Inflammatory macrophage (primary cell): ENCODE measurements at places on chromosomes 5 and 9.

GRCh38 chr5:145237843-145238242, 597.3 kb downstream of the PRELID2 start:
- DNase-seq: no peak

DNA sequence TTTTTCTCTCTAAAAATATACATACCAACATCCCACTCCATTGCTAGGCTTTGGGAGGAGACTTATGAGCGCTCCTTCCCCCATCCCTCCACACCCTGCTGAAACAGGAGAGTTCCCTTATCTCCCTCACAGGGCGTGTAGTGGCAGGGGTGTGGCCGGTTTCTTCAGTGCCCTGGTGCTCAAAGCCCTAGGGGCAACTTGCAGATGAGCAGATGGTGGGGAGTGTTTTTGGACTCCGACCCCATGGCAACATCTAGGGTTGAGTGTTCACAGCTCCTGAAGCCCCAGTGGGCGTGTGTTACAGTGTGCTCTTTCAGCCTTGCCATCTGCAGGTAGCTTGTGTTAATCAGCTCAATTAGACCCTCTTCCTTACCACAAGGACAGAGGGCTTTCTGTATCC, 409.5 kb downstream of the MAT2B start:
- no peak for DNase-seq

- DNase-seq: peak; percentile 36
Measured at GRCh38 chr5:36939969-36940858, 63.6 kb downstream of the NIPBL start.

DNA sequence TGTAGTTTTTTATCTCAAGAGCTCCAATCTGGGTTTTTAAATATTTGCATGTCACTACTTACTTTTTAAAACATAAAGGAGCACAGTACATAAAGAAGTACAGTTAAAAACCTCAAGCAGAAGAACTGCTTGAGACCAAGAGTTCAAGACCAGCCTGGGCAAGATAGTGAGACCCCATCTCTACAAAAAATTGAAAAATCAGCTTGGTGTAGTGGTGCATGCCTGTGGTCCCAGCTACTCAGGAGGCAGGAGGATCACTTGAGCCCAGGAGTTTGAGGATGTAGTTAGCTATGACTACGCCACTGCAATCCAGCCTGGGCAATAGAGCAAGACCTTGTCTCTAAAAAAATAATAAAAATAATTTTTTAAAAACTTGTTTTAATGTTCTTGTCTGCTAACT, 972.7 kb upstream of the DMAC1 start:
- no peak for DNase-seq

GRCh38 chr9:110561826-110562225, 17.7 kb downstream of the SVEP1 start:
- DNase-seq: no peak

DNA sequence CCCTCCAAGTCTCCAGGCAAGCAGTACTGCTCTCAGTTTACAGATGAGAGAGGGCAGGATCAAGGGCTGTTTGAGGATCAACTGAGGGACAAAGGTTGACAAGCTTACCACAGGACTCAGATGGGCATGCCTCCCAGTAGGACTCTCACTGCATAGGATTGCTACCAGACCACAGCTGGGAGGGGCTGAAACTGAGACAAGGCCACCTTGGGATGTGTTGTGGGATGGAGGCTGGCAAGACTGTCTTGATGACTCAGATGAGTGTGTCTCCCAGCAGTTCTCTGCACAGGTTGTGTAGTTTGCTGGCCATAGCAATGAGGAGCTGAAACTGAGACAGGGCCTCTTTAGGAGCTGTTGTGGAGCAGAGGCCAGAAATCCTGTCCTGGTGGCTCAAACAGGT, 222.2 kb upstream of the IRX1 start:
- no peak for DNase-seq

DNA sequence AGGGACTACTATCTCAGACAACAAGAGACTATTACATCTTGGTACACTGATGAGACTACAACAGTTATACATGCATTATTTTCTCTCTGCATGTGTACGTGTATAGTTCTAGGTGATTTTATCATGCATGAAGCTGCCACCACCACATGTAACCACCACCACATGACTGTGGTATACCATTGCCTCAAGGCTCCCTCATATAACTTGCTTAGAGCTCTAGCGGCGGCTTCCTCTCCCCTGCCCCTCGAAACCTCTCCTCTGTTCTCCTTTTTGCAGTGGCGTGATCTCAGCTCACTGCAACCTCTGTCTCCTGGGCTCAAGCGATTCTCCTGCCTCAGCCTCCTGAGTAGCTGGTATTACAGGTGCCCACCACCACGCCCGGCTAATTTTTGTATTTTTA, 162.3 kb downstream of the AOPEP start:
- no peak for DNase-seq

- no peak for DNase-seq
Measured at GRCh38 chr9:119020284-119020683, 349.0 kb downstream of the BRINP1 start.

DNA sequence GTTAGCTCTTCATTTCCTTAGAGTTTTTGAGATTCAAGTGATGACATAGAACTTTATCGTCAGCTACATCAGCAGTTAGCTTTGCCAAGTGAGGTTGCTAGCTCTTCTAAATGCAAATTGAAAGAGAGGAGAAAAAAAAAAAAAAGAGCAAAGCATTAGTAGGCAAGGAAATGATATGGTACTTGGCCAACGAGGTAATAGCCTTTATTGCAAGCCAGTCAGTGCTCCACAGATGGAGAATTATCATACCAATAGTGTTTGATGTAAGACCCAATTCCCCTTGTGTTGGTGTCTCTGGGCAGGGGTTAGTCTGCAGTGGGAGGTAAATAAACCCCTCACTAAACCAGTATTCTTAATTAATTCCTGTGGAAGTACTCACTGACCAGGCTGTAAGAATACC, 992.1 kb downstream of the PTPRD start:
- no peak for DNase-seq

- no peak for DNase-seq
Measured at GRCh38 chr9:108618906-108619550, 236.8 kb downstream of the ACTL7B start.

- DNase-seq: no peak
Measured at GRCh38 chr9:21415493-21416267, 6.8 kb downstream of the IFNA8 start.

DNA sequence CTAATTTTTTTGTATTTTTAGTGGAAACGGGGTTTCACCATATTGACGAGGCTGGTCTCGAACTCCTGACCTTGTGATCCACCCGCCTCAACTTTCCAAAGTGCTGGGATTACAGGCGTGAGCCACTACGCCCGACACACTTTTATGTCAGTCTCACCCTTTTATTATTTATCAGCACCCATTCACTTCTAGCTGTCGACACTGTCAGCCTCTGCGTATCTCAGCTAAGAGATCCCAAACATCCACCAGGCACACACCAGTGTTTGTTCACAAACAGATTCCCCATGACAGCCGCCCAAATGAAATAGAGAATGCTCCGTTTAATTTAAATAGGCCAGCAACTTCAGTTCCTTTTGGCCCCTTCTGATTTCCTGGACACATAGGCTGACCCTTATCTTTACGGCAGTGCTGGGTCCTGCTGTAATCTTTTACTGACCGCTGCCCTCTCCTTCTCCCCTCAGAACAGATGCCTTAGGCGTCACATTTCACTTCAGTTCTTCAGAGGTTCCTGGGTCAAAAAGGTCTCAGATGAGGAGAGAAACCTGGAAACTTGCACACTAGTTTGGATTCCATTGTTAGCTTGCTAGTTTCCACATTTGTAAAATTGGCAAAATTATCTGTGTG, 43.1 kb upstream of the CKMT2 start:
- no peak for DNase-seq

- no peak for DNase-seq
Measured at GRCh38 chr5:139214646-139215045, 16.5 kb upstream of the SIL1 start.
